ENCODE measurements at places on chromosomes 2 and 18.

DNA sequence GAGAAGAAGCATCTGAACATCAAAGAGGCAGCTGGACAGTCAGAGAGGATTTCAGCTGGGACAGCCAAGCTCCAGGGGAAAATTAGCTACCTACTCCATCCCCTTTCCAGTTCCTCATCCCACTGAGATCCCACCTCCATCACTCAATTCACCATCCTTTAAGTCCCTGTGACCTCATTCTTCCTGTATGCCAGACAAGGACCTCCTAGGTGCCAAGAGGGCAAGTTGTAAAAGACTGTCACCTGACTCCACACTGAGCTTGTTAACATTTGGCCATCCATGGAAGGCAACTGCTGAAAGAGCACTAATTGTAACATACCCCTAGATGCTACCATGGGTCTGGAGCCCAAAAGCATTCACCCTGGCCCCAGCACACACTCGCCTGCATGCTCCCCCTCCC is 97.8 kb downstream of the KYNU start:
- no peak for DNase-seq

DNA sequence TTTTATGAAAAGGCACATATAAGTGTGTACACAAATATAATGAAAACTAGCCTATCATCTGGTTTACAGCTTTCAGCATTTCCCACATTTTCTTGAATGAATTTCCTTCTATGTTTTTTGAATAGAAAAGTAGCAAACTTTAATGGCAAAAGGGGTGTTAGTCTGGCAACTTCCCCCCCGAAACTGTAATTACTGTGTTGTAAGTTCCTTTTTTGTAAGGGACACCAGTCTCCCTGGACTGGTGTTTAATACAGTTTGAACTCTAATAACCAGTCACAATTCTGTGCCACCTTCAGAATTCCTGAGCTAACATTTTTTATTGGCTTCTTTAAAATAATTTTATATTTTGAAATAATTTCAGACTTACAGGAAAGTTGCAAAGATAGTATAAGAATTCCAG is 94.2 kb downstream of the ACSL3 start:
- no peak for DNase-seq

DNA sequence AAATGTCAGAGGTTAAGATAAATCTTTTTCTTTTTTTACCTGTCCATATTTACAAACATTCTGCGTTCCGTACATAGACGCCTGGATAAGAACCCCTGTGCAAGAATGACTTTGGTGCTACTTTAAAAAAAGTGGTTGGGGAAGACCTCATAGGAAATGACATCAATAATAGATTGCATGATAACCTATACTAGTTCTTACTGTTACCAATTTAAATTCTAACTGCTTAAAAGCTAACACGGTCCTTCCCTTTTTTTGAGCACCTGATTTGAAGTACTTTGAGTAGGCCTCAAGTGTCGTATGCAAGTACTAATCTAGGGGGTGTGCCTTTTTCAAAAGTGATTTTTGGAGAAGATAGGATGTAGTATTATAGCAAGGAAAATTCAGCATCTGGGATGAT is 2.1 kb downstream of the SLC39A10 start:
- no peak for DNase-seq

- DNase-seq = no peak
Observed at GRCh38 chr2:138496096-138496651, 5.4 kb upstream of the SPOPL start.

DNA sequence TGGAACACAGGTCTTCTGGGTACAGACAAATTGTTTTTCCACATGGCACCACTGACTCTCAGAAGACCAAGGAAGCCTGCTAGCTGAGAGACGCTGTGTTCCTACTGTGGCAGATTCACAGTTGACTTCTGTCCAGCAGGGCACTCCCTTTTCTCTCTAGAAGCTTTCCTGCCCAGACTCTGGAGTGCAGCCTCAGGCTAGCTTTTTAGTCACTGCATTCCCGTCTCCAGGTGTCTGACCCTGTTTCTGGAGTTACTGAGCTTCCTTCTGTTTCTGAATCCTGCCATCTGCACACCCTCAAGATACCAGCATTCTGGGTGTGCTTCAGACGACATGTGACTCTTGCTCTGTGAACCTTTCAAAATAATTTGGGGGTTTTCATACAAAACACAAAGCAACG is 125.1 kb downstream of the TMEM200C start:
- DNase-seq = no peak

- no peak for DNase-seq
Observed at GRCh38 chr2:173734797-173735196, 230.4 kb downstream of the SP3 start.

DNA sequence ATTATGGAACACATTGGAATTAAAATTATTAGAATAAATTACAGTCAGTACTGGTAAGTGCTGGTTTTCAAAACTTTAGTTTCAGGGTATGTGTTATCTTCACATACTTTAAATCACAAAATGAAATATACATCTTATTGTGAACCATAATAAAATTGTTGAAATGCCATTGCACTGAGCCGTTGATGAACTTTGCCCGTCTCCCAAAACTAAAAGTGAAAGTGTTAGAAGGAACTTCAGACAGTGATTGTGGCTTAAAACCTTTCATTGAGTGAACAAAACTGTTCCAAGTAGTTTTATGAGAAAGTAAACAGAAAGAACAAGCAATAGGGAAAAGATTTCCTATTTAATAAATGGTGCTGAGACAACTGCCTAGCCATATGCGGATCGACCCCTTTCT is 811.6 kb downstream of the PLCL1 start:
- no peak for DNase-seq

DNA sequence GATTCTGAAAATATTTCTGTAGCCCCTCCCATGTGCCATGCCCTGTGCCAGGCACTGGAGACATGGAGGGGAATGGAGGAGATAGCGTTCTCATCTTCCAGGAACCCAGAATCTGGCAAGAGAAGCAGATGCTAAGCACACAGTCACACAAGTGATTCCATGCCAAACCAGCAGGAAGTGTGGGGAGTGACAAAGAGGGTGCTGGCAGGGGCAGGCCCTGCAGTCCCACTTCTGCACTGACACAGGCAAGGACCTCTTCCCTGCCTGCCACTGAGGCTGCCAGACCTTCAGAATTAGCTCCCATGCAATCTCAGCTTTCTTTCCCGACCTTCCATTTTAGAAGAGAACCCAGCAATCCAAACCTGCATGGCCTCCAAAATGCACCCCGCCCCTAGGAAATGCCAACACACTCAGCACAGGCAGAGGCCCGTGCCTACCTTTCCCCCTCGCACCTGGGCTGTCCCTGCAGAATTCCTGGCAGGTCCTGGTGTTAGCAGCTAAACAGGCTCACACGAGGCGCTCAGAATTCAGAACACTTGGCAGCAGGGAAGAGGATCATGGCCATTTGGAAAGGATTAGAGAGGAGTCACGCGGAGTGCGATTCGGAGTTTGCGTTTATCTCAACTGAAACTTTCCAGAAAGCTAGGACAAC is 155.3 kb downstream of the MSH2 start:
- no peak for DNase-seq

- DNase-seq = no peak
Observed at GRCh38 chr2:129056959-129057317, 738.3 kb upstream of the HS6ST1 start.

- no peak for DNase-seq
Observed at GRCh38 chr2:123864416-123864815, 160.7 kb upstream of the CNTNAP5 start.

- DNase-seq = no peak
Observed at GRCh38 chr18:76558881-76559667, 64.0 kb upstream of the ZNF516 start.

GRCh38 chr2:190526105-190526750 is 8.3 kb downstream of the NEMP2 start:
- no peak for DNase-seq

- no peak for DNase-seq
Observed at GRCh38 chr2:95122197-95122551, 566 bp upstream of the MRPS5 start.

GRCh38 chr2:97740590-97741182 is 27.3 kb downstream of the ZAP70 start:
- peak; percentile 50 for DNase-seq

GRCh38 chr18:23141104-23141999 is 6.1 kb downstream of the CABLES1 start:
- no peak for DNase-seq

DNA sequence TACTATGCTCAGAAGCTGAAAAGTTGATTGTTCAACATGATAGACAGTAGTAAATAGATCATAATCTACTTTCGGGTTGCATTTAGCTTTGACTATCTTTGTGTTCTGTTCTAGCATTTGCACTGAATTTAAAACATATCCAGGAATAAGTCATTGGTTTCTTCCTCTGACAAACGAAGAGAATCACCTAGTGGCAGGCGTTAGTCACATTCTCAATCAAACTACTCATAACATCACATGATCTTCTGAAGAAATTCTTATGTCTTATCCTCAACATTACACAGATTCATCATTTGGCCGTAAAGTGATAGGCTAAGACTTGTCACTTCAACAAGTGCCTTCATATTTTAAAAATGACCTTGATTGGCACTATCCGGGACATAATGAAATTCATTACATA is 63.6 kb upstream of the TTC21B start:
- DNase-seq = no peak

GRCh38 chr2:231611273-231612108 is 18.8 kb downstream of the TEX44 start:
- DNase-seq = peak; percentile 55

- no peak for DNase-seq
Observed at GRCh38 chr2:128557831-128558241, 239.2 kb upstream of the HS6ST1 start.

- DNase-seq = no peak
Observed at GRCh38 chr2:2850859-2851258, 519.8 kb upstream of the MYT1L start.

DNA sequence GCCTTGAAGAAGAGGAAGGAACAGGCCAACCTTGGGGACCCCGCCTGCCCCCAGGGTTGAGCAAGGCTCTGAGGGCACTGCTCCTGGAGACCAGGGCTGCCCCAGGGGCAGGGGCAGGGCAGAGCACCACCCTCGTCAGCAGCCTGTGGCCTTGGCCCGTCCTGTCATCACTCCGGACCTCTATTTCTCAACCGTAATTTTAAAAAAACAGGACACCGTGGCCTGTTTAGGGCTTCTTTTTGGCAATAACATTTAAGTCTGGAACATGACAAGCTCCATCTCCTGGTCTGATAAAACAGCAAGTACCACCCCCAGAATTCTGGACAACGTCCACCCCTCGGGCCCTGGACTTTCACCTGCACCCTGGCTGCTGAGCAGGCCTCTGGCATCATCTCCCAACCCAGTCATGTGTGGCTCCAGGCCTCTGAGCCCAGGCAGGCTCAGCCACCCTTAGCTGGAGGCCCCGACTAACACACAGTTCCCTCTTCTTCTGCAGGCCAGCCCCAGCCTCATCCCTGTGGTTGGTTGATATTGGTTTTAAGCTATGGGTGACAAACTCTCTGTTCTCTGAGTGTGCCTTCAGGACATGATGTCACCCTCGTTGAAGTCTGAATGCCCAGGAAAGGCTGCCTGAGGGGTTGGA is 22.6 kb upstream of the ID2 start:
- no peak for DNase-seq

- DNase-seq = no peak
Observed at GRCh38 chr2:76427452-76427851, 716.7 kb upstream of the GCFC2 start.

GRCh38 chr2:188319838-188320237 is 28.2 kb downstream of the GULP1 start:
- DNase-seq = no peak

- no peak for DNase-seq
Observed at GRCh38 chr2:210477496-210477895, 937 bp upstream of the LANCL1 start.

GRCh38 chr2:194176134-194176533 is 1480.9 kb upstream of the SLC39A10 start:
- DNase-seq = no peak

GRCh38 chr2:191115804-191116203 is 35.0 kb downstream of the STAT4 start:
- no peak for DNase-seq

GRCh38 chr2:231361701-231362554 is 33.6 kb upstream of the B3GNT7 start:
- no peak for DNase-seq

GRCh38 chr2:211251016-211251415 is 694.6 kb downstream of the CPS1 start:
- no peak for DNase-seq

- DNase-seq = no peak
Observed at GRCh38 chr2:120952318-120952717, 216.7 kb downstream of the GLI2 start.

- no peak for DNase-seq
Observed at GRCh38 chr2:215527736-215528135, 91.9 kb upstream of the FN1 start.

- DNase-seq = no peak
Observed at GRCh38 chr2:103401621-103402020, 639.8 kb downstream of the TMEM182 start.

DNA sequence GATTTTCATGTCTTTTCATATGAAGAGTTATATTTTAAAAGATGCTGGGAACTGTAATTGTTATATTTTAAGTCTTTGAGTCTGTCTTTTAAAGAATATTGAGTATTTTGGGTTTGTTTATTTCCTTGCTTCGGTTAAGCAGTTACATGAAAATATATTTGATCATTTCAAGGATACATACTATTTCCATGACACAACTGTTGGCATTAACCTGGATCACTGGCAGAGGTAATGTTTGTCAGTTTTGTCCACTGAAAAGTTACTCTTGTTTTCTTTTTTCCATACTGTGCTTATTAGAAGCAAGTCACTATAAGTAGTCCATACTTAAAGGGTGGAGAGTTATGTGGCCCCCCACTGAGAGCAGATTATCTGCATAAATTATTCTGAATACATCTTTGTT is 1142.0 kb upstream of the TMEFF2 start:
- no peak for DNase-seq

- no peak for DNase-seq
Observed at GRCh38 chr2:10794876-10795275, 17.7 kb downstream of the PDIA6 start.

DNA sequence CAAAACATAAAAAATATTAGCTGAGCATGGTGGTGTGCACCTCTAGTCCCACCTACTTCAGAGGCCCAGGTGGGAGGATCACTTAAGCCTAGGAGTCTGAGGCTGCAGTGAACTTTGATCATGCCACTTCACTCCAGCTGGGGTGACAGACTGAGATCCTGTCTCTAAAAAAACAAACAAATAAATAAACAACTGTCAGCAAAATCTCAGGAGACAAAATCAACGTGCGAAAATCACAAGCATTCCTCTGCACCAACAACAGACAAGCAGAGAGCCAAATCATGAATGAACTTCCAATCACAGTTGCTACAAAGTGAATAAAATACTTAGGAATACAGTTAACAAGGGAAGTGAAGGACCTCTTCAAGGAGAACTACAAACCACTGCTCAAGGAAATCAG is 58.8 kb downstream of the TBR1 start:
- DNase-seq = no peak

GRCh38 chr2:52072949-52073348 is 1041.0 kb upstream of the NRXN1 start:
- DNase-seq = no peak

DNA sequence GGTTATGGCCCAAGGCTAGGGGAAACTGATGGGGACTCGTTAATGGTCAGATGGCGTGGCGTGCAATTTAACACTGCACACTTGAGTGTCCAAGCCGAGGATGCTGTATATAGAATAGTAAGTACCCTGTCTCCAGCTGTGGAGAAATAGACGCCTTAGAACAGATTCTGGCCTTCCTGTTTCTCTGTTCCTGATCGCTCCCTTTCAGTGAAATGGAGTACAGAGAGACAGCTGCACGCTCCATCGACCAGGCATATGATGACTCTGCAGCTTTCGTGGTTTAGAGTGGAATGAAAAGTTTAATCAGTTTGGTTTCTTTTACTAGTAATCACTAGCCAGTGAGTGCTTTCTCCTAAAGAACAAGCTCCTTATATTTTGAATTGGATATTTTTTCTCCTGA is 213.4 kb downstream of the NEDD4L start:
- DNase-seq = no peak

- DNase-seq = no peak
Observed at GRCh38 chr18:7931763-7932162, 364.6 kb downstream of the PTPRM start.

Measured in stimulated activated CD4-positive, alpha-beta T cell treated with anti-CD3 and anti-CD28 coated beads, Interleukin-2, amount 100 ng/mL, for 48 hours (primary cell).